Kasumi-1 (cell line): ENCODE measurements at places on chromosomes 11 and 22.

DNA sequence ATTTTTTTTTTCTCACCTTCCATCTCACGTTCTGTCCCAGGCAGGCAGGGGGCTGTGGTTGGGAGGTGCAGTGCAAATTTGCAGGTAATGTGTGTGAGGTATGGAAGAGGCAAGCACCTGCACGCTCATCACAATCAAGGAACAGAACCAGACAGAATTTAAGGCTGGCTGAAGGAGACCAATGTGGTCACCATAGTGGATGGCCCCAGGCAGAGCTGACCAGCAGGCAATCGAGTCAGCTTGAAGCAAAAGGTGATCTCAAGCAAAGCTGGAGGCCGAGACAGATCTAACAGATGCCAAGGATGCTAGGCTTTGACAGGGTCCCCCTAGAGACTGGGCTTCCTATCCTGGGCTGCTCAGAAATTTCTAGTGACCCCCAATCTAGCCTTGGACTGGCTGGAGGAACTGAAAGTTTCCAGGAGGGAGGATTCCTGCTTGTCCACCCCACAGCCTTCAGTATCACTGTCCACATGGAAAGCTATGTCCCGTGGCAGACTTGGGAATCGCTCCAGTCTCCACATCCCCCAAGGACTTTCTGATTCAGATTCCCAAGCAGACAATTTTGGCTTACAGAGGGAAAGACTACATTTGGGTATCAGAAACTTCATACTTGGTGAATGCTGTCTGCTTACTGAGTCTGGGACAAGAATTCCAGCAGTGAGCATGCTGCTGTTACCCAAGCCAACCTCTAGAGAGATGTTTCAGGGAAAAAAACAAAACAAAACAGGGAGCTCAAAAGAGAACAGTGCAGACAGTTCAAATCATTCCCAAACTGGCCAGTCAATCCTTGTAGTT lies 9.0 kb upstream of the MICAL3 start:
- no peak for DNase-seq

DNA sequence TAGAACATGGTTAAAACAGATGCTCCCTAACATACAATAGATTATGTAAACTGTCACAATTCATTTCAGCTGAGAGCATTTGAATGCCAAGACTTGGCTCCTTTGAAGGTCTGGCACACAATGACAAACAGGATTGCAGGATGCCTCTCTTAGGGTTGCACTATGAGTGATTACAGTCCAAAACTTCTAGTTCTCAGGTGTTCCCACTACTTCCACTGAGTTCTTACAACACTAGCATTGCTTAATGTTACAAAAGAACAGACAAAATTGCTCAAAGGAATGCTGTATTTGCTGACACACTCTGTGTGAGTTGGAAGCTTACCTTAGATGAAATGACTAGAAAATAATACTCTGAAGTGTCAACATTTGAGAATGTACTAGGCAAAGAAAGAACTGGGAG lies 2413.8 kb upstream of the RAG2 start:
- no peak for DNase-seq

- no peak for DNase-seq
These were observed 564.3 kb downstream of the MN1 start for GRCh38 chr22:27237080-27237741.

- peak; percentile 97 for DNase-seq
These were observed 34.0 kb downstream of the SLC22A12 start for GRCh38 chr11:64624883-64625481.

- DNase-seq = no peak
These were observed 1492.7 kb downstream of the BRD1 start for GRCh38 chr22:48334971-48335370.

DNA sequence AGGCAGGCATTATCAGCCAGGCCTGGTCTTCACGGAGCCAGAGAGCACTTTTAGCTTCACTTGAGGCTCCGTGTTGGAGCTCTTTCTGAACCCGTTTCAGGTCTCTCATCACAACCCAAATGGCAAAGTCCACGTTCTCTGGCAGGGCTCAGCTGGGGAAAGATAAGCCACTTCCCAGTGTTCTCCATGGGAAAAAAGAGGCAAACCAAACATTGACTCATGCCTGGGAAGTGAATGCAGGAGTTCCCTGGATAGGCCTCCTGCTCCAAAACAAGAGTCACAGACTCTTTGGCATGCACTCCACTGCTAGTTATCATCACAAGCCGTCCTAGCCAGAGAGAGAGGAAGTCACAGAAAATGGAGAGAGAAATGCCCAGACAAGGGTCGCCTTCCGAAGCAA lies 11.6 kb downstream of the OPCML start:
- no peak for DNase-seq

DNA sequence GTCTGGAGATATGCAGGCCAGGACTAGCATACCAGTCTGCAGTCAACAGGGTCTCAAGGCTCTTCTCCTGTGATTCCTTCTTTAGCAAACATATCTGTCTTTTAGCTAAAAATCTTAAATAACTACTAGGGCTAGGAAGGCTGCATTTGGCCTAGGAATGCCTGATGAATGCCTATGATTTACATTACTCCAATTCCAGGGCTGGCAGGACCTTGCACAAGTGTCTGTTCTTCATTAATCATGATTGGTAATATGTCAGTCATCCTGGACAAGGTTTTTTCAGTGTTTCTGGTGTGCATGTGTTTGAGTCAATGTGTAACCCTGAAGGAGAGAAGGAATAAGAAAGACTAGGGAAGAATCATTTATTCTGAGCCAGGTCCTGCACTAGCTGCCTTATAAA lies 280.5 kb upstream of the NARS2 start:
- no peak for DNase-seq

GRCh38 chr11:110433393-110434333 lies 3.9 kb downstream of the FDX1 start:
- DNase-seq = peak; percentile 58

DNA sequence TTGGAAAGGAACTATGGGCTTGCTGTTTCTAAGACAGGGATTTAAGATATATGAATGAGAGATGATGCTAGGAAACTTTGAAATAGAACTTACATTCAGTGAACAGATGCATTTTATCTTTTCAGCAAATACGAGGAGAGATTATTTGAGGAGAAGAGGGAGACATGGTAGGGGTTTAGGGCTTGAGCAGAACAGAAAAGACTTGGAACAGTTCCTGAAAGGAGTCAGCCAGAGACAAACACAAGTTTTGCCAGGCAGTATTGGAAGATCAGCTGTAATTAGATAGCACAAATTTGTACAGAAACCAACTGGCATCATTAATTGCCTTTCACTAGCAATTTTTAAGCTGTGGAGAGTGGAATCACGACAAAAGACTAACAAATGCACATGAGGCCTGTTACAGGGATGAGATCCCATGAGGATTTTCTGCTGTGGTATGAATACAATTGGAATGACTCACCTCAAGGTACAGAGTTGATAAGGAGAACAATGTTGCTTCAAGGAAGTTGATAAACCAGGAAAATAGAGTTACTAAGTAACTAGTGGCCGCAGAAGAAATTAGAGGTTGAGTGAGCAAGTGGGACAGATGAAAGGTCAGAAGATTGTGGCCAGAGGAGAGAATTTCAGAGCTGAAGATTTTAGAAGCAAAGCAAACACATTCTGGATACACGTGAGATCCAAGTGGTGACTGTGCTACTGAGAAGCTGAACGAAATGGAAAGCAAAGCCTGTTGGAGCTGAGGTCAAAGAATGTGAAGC lies 67.9 kb downstream of the CYB5R2 start:
- no peak for DNase-seq

GRCh38 chr11:59102259-59102765 lies 4.7 kb upstream of the FAM111B start:
- DNase-seq = peak; percentile 31
